ENCODE measurements at places on chromosomes 6 and 20. TPM values are rescaled to one million over a fixed set of nuclear protein-coding genes. Genes with fewer than 3 reads are reported as not detected.

THBS2 gene
- polyA plus RNA-seq: 99.4 TPM

LY6G6C gene
- not detected for polyA plus RNA-seq

SNAP91 gene
- 0.02 TPM for polyA plus RNA-seq

RAMACL gene
- 0.20 TPM for polyA plus RNA-seq

DAAM2 gene
- polyA plus RNA-seq: 13.0 TPM

MAP7 gene
- 0.34 TPM for polyA plus RNA-seq

TREM1 gene
- 0.25 TPM for polyA plus RNA-seq

TBXT gene
- not detected for polyA plus RNA-seq

CTCFL gene
- not detected for polyA plus RNA-seq

DNA sequence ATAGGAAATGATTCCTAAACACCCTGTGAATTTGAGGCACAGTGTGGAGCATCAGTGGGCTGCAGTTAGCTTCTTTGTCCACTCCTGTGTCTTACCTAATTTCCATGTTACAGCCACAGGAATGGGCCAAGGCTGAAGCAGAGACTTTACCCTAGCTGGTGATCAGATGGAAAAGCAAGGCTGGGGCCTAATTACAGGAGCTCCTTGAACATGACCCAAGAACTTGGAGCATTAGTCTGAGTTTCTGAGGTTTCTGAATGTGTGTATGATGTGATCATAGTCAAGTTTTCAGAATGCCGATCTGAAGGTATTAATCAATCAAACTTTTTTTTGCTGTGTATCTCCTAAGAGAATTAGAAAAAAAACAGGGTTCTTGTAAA lies 18.0 kb downstream of the HECA start:
- H3K36me3 ChIP-seq: no peaks in the 10 kb centered on the region
- no peak overlapping the region for H3K4me3 ChIP-seq
- H3K27me3 ChIP-seq: no peaks in the 10 kb centered on the region
- H3K27ac ChIP-seq: no peak overlapping the region

DNA sequence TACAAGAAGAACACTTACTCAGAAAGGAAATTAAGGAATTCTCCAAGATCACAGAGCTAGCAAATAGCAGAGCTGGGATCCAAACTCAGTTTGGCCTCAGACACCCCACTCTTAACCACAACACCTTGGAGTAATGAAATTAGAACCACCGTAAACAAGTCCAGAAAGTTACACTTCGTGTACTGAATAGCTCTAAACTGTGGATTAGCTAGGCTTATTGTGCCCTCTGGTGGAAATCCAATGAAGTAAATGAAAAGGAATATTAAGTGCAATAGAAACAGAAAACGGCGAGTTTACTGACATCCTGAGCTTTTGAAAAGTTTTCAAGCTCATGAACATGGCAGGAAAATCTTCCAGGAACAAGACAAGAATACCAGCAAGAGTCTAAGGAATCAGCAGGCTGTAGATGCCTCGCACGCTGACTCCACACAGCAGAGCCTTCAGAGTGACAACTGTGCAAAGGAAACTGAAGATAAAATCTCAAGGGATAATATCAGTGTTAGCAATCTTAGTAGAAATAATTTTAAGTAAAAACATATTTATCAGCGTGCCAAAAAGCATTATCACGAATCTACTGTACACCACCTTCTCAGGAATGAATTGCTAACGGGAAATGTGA lies 34.6 kb downstream of the FBXO5 start:
- peak overlapping the region; percentile 41 for H3K4me3 ChIP-seq
- H3K27me3 ChIP-seq: no peaks in the 10 kb centered on the region
- no peaks in the 10 kb centered on the region for H3K36me3 ChIP-seq
- no peaks in the 10 kb centered on the region for H3K4me1 ChIP-seq

- no peak overlapping the region for H3K4me3 ChIP-seq
- H3K36me3 ChIP-seq: no peaks in the 10 kb centered on the region
- H3K27ac ChIP-seq: no peak overlapping the region
These were observed 39.0 kb downstream of the HLA-A start for GRCh38 chr6:29981211-29981812.

GRCh38 chr6:163414946-163415619 lies 565 bp downstream of the QKI start:
- no peaks in the 10 kb centered on the region for H3K36me3 ChIP-seq

- H3K27ac ChIP-seq: peak overlapping the region; percentile 74
- no peaks in the 10 kb centered on the region for H3K27me3 ChIP-seq
- H3K36me3 ChIP-seq: no peaks in the 10 kb centered on the region
- peak; percentile 92 for DNase-seq
These were observed 36.5 kb upstream of the MLN start for GRCh38 chr6:33840048-33840926.

GRCh38 chr6:158737082-158737709 lies 82.0 kb downstream of the EZR start:
- H3K36me3 ChIP-seq: no peaks in the 10 kb centered on the region
- H3K4me3 ChIP-seq: no peak overlapping the region
- H3K27ac ChIP-seq: no peak overlapping the region
- H3K27me3 ChIP-seq: no peaks in the 10 kb centered on the region
- no peaks in the 10 kb centered on the region for H3K4me1 ChIP-seq

- peaks cover 4% of the 10 kb centered on the region for H3K4me1 ChIP-seq
- peak; percentile 85 for DNase-seq
- H3K27ac ChIP-seq: no peak overlapping the region
- no peaks in the 10 kb centered on the region for H3K27me3 ChIP-seq
These were observed 46.7 kb downstream of the RGS17 start for GRCh38 chr6:153084393-153084792.

- no peaks in the 10 kb centered on the region for H3K4me1 ChIP-seq
- no peak overlapping the region for H3K4me3 ChIP-seq
- H3K27me3 ChIP-seq: no peaks in the 10 kb centered on the region
- no peak for DNase-seq
- H3K36me3 ChIP-seq: no peaks in the 10 kb centered on the region
These were observed 83.6 kb upstream of the CHD6 start for GRCh38 chr20:41701588-41702348.

DNA sequence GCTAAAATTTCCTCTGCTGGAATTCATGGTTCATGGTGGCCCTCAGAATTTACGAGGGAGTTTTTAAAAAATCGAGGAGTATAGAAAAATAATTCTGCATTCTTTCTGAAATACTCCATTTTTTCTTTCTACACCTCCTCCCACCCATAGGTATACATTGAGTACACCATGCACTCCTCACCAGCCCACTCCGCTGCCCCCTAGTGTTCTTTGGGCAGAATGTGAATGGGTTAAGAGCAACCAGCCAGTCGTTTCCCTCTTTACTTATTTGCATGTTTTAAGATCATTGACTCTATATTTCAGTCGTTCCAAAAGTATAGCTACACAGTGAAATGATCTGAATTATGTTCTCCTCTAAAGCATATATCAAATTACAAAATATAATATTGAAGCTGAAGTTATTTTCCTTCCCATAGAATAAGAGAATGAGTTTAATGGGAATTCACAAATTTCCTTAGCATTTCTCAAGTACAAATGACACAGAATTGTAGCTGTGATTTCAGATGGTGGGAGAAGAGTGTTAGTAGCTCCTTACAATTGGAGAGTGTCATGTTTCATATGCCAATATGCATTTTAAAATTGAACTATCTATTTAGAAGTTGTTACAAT lies 977.7 kb upstream of the SLC35B3 start:
- no peaks in the 10 kb centered on the region for H3K27me3 ChIP-seq
- no peak overlapping the region for H3K27ac ChIP-seq
- H3K36me3 ChIP-seq: no peaks in the 10 kb centered on the region
- no peaks in the 10 kb centered on the region for H3K4me1 ChIP-seq
- DNase-seq: no peak

DNA sequence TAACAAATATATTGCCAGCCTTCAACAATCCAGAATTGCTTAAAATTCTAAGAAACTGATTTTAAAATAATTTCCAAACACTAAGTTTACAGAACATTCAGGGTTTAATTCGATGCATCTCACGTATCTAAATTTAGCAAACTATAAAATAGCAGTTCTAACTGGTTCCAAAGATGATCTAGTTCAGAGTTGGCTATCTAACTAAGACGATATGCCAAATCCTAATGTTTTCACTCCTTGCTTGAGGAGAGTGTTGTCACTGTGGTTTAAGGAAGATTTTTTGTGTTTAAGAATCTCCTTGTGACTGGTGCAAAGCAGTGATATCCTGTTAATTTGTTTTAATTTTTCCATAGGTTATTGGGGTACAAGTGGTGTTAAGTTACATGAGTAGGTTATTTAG lies 311.5 kb upstream of the ID4 start:
- H3K4me1 ChIP-seq: no peaks in the 10 kb centered on the region
- H3K27ac ChIP-seq: no peak overlapping the region
- DNase-seq: no peak
- no peaks in the 10 kb centered on the region for H3K36me3 ChIP-seq

- no peaks in the 10 kb centered on the region for H3K4me1 ChIP-seq
- no peak overlapping the region for H3K27ac ChIP-seq
- H3K36me3 ChIP-seq: no peaks in the 10 kb centered on the region
- DNase-seq: no peak
These were observed 359.8 kb downstream of the ZFAND3 start for GRCh38 chr6:38179300-38179699.
